ENCODE measurements at places on chromosomes 3 and 15. TPM values are rescaled to one million over a fixed set of nuclear protein-coding genes. Genes with fewer than 3 reads are reported as not detected.
A peak's percentile ranks its signal among the peaks of the same experiment; 100 is the strongest.

Gene CCR8
- 0.74 TPM for total RNA-seq

Gene ATP10A
- total RNA-seq: 57.9 TPM

Gene LIPC
- total RNA-seq: 1.5 TPM

Gene SPINK8
- total RNA-seq: not detected

Gene THSD4
- not detected for total RNA-seq

Gene RASL12
- not detected for total RNA-seq

Gene KLHL6
- total RNA-seq: 40.4 TPM

DNA sequence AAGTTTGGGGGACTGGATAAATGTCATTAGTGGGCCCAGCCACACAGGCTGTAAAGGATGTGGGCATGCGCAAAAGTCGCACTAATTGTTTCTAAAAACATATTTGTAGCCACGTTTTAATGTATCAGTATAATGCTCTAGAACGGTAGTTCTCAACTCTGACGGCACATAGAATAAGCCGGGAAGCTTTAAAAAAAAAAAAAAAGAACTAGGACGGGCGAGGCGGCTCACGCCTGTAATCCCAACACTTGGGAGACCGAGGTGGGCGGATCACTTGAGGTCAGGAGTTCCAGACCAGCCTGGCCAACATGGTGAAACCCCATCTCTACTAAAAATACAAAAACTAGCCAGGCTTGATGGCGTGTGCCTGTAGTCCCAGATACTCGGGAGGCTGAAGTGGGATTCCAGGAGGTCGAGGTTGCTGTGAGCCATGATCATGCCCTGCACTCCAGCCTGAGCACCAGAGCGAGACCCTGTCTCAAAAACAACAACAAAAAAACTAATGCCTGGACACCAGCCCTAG, 618 bp upstream of the MON1A start:
- no peak for DNase-seq
- H3K4me1 ChIP-seq: peaks cover 31% of the 10 kb centered on the region
- H3K36me3 ChIP-seq: no peaks in the 10 kb centered on the region

GRCh38 chr3:61141697-61142096, 109.6 kb downstream of the FHIT start:
- H3K4me3 ChIP-seq: no peak overlapping the region
- no peaks in the 10 kb centered on the region for H3K4me1 ChIP-seq
- no peaks in the 10 kb centered on the region for H3K27me3 ChIP-seq
- DNase-seq: no peak
- H3K27ac ChIP-seq: no peak overlapping the region
- H3K36me3 ChIP-seq: no peaks in the 10 kb centered on the region

DNA sequence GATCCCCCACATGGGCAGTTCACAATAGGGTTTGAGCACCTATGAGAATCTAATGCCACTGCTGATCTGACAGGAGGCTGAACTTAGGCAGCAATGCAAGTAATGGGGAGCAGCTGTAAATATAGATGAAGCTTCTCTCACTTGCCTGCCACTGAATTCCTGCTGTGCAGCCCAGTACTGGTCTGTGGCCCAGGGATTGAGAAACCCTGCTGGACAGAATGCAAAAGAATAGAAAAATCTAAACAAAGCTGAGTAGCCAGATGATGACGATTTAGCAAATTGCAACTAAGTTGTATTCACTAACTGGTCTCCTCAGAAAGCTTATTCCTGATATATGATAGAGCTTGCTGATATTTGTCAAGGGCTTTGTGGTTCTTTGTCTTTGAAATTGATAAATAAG, 34.3 kb upstream of the APH1B start:
- DNase-seq: no peak
- no peak overlapping the region for H3K4me3 ChIP-seq
- peaks cover 49% of the 10 kb centered on the region for H3K4me1 ChIP-seq
- H3K27ac ChIP-seq: no peak overlapping the region

DNA sequence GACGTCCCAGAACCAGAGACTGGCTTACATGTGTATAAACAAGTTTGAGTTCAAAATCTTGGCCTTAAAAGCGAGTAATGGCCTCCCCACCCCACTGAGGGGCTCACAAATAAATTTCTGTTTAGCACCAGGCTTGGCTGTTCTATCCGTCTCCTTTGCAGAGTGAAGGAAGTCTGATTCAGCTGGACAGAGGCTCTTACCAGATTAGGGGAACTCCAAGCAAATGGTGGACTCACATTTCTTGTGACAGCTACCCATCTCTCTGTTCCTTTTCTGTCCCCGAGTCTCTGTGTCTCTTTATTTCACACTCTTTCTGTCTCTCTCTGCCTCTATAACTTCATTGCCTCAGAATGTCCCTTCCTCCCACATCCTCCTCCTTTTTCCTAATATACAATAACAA, 62.7 kb downstream of the DGKG start:
- H3K4me1 ChIP-seq: no peaks in the 10 kb centered on the region
- peaks cover 2% of the 10 kb centered on the region for H3K27me3 ChIP-seq
- no peak overlapping the region for H3K27ac ChIP-seq
- H3K36me3 ChIP-seq: no peaks in the 10 kb centered on the region
- no peak for DNase-seq

DNA sequence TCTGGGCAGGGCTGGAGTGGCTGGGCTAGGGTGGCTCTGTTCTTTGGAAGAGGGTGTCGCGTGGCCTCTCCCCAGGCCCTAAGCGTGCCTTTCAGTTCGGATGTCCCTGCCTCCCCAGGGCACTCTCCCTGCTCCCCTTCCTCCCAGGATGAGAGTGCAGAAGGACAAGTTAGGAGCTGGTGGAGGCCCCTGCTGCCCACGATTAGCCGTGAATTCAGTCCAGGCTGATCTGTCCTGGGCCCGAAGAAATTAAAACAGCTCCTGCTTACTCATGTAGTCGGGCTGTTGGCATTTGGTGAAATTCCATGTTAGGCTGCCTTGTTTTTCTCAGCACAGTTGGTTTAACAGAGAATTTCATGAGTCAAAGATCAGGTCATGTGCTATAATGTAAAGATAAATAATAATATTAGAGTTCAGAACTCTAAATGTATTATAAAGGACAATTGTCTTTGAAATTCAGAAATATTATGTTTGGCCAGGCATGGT, 24.5 kb downstream of the NIPA1 start:
- DNase-seq: no peak
- H3K27me3 ChIP-seq: no peaks in the 10 kb centered on the region
- peaks cover 6% of the 10 kb centered on the region for H3K4me1 ChIP-seq
- no peak overlapping the region for H3K27ac ChIP-seq
- H3K4me3 ChIP-seq: no peak overlapping the region

- no peaks in the 10 kb centered on the region for H3K27me3 ChIP-seq
- H3K36me3 ChIP-seq: peaks cover 22% of the 10 kb centered on the region
- H3K4me1 ChIP-seq: peaks cover 7% of the 10 kb centered on the region
- H3K27ac ChIP-seq: peak overlapping the region; percentile 9
- DNase-seq: no peak
- no peak overlapping the region for H3K4me3 ChIP-seq
Observed at GRCh38 chr3:156535798-156536197, 19.1 kb downstream of the SSR3 start.

DNA sequence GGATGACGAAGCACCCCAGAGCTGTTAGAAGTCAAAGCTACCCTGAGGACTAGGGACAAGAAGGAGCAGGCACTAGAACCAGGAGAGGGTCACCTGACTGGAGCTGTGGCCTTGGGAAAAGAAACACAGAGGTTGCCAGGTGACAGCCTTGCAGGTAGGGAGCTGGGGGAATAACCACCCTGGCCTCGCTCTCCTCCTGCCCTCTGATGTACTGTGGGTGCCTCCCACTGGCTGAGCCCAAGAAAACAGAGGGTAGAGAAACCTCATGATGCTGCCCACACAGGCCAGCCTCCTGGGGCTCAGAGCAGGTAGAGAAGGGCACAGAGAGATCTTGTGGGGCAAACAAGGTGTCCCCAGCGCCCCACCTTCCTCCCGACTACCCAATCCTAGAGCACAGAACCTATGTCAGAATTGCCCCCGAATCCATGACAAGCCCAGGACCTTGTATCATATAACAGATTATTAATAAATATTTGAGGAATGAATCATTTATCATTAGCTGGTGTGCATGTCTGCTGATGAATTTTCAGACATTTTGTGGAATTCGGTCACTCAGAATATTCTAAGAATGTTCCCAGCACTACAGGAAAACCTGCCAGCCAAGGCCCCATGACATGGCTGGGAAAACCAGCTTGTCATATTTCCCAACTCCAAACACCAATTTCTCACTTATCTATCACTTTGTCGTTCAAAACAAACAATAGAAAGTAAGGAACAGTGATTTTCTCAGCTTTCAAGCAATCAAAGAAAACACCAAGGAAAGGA, 59.8 kb upstream of the MEX3B start:
- no peak overlapping the region for H3K27ac ChIP-seq
- no peak overlapping the region for H3K4me3 ChIP-seq
- no peaks in the 10 kb centered on the region for H3K4me1 ChIP-seq
- DNase-seq: no peak
- H3K36me3 ChIP-seq: no peaks in the 10 kb centered on the region

DNA sequence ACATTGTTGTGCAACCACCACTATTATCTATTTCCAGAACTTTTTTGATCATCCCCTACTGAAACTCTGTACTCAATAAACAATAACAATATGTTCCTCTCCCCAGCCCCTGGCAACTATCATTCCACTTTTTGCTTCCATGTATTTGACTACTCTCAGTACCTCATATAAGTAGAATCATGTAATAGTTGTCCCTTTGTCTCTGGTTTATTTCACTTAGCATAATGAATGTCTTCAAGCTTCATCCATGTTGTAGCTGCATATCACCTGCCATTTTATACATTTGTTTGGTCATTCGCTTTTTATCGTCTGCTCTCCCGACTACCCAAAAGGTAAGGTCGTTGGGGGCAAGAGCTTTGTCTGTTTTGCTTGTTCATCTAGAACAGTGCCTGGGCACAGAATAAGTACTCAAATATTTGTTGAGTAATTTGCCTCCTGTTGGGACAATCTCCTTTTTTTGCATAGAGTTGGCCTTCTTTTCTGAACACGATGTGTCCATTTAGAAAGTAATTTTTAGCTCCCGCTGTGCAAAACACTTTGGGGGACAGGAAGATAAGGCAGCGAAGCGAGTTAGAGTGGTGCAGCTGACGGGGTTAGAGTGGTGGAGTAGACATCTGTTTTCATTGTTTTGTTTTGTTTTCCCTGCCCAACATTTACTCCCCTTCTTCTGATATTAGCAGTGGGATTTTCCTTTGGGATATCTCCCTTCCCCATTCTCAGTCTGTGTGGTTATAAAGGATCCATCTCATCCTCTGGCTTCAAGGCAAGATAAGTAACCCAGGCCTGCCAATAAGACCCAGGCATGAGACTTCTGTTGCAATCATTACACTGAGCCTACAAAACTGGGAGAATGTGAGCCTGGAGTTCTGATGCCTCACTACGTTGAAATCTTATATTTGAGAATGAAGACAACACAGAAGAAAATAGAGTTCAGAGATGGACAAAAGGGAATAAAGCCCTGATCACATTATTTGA, 83.4 kb upstream of the RNU6-1 start:
- no peak overlapping the region for H3K27ac ChIP-seq
- no peaks in the 10 kb centered on the region for H3K27me3 ChIP-seq
- no peaks in the 10 kb centered on the region for H3K4me1 ChIP-seq
- DNase-seq: no peak
- H3K36me3 ChIP-seq: no peaks in the 10 kb centered on the region
- H3K4me3 ChIP-seq: no peak overlapping the region

- H3K4me3 ChIP-seq: no peak overlapping the region
- H3K27me3 ChIP-seq: no peaks in the 10 kb centered on the region
- H3K36me3 ChIP-seq: no peaks in the 10 kb centered on the region
- peak; percentile 8 for DNase-seq
- no peaks in the 10 kb centered on the region for H3K4me1 ChIP-seq
- no peak overlapping the region for H3K27ac ChIP-seq
Observed at GRCh38 chr3:134677196-134677986, 26.6 kb upstream of the KY start.

GRCh38 chr3:60954048-60954447, 297.2 kb downstream of the FHIT start:
- no peaks in the 10 kb centered on the region for H3K36me3 ChIP-seq
- no peaks in the 10 kb centered on the region for H3K27me3 ChIP-seq
- H3K27ac ChIP-seq: no peak overlapping the region
- no peak overlapping the region for H3K4me3 ChIP-seq
- DNase-seq: no peak

DNA sequence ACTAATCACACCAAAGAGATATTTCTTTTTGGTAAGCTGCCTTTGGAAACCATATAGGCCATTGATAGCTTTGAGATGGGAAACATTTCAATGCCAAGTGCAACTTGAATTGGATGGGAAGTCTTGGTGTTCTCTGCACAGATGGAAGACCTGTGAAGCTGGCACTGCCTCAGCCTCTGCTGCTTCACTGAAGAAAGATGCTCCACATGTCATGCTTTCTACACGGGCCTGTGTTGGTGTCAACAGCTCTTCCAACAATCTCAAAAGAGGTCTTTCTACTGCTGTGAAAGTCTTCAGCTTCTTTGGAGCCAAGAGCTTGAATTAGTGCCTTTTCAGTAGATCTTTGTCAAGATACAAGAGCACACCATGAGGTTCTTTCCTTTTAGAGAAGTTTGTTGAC, 169.0 kb downstream of the SPATA16 start:
- no peak overlapping the region for H3K4me3 ChIP-seq
- DNase-seq: no peak
- H3K36me3 ChIP-seq: no peaks in the 10 kb centered on the region
- H3K4me1 ChIP-seq: no peaks in the 10 kb centered on the region
- H3K27me3 ChIP-seq: no peaks in the 10 kb centered on the region

GRCh38 chr15:70907784-70908471, 15.3 kb downstream of the LRRC49 start:
- H3K27me3 ChIP-seq: peaks cover 3% of the 10 kb centered on the region
- no peak for DNase-seq
- H3K4me1 ChIP-seq: no peaks in the 10 kb centered on the region
- no peaks in the 10 kb centered on the region for H3K36me3 ChIP-seq

GRCh38 chr3:176571926-176572325, 625.4 kb downstream of the TBL1XR1 start:
- H3K27ac ChIP-seq: no peak overlapping the region
- no peak for DNase-seq
- H3K4me3 ChIP-seq: no peak overlapping the region

GRCh38 chr3:166829896-166830295, 550.2 kb downstream of the ZBBX start:
- DNase-seq: no peak
- H3K4me3 ChIP-seq: no peak overlapping the region
- H3K4me1 ChIP-seq: no peaks in the 10 kb centered on the region
- no peak overlapping the region for H3K27ac ChIP-seq
- H3K27me3 ChIP-seq: no peaks in the 10 kb centered on the region
- H3K36me3 ChIP-seq: no peaks in the 10 kb centered on the region

DNA sequence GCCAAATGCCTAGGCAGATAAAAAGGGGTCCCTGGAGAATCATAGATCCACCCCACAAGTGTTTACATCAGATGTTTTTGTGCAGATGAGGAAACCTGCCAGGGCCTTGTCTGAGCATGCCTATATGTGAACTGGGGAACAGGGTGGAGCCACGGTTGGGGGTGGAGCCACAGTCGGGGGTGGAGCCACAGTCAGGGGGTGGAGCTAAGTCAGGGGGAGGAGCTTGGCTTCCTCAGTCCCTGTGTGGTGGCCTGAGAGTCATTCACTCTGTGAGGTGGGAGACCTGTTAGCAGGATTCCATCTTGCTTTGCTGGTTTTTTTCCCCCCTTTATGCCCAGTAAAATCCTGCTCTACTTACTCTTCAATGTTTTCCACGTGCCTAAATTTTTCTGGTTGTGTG, 57.8 kb upstream of the TGFBR2 start:
- peaks cover 4% of the 10 kb centered on the region for H3K36me3 ChIP-seq
- H3K4me3 ChIP-seq: no peak overlapping the region
- no peaks in the 10 kb centered on the region for H3K27me3 ChIP-seq
- DNase-seq: peak; percentile 7
- no peaks in the 10 kb centered on the region for H3K4me1 ChIP-seq
